Left renal pelvis (tissue), 4 donors: ENCODE measurements at places on chromosomes 13 and 19. TPM values are rescaled to one million over a fixed set of nuclear protein-coding genes. Genes with fewer than 3 reads are reported as not detected.

GRCh38 chr19:9535934-9536333 is 2.5 kb downstream of the ZNF426 start:
- no peak for DNase-seq

- no peak for DNase-seq
Measured at GRCh38 chr19:52176574-52176973, 5.2 kb upstream of the ZNF836 start.

GRCh38 chr13:81988567-81988966 is 1647.6 kb upstream of the SPRY2 start:
- no peak for DNase-seq

The CEBPA gene
- polyA plus RNA-seq, result 3.6 TPM

DNA sequence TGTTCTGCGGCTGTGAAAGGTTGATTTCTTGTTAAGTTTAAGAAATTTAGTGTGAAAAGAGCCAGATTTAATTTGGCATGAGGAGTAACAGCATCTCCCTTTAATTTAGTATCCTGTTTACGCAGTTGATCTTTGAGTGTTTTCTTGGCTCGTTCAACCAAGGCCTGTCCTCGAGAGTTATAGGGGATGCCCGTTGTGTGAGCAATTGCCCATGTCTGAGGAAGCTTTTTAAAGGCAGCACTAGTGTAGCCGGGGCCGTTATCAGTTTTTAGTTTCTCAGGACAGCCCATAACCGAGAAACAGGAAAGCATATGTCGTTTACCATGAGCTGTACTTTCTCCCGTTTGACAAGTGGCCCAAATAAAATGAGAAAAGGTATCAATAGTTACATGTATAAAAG is 47.5 kb upstream of the ZNF43 start:
- DNase-seq, result no peak

GRCh38 chr13:51501096-51501495 is 48.3 kb upstream of the INTS6 start:
- no peak for DNase-seq

The NTN5 gene
- polyA plus RNA-seq, result 1.5 TPM

- no peak for DNase-seq
Measured at GRCh38 chr19:17153996-17154395, 61.2 kb upstream of the USE1 start.
